ENCODE measurements at places on chromosomes 6 and 20. TPM values are rescaled to one million over a fixed set of nuclear protein-coding genes. Genes with fewer than 3 reads are reported as not detected.

DNA sequence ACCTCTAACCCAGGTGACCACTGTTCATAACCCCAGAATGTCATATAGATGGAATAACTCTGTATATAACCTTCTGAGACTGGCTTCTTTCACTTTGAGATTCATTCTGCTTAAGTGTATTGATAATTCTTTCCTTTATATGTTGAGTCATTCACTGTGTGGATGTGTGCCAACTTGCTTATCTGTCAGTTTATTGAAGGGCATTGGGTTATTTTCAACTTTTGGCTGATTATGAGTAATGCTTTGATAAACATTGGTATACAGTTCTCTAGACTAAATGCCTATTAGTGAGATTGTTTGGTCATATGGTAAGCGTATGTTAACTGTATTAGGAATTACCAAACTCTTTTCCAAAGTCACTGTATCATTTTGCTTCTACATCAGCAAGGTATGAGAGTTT lies 453.4 kb upstream of the SPTLC3 start:
- DNase-seq = no peak

DNA sequence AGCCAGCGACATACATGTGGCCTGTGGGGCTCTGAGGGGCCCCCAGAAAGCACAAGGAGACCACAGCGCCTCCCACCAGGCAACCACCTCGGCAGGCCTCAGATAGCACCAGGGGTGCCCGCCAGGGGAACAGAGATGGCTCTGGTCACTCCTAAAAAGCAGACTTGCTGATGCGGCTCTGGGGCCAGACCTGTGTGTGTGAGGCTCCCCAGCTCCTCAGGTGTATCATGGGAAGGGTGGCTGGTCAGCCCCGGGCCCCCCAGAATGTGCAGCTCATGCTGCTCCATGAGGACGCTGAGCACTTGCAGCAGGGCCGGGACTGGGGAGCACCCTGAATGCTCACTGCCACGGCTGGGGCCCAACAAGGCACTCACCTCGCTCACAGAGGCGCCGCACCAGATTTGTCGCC lies 60.2 kb downstream of the PYGB start:
- no peak for DNase-seq

- no peak for DNase-seq
Measured at GRCh38 chr6:154783229-154783628, 50.0 kb downstream of the SCAF8 start.

DNA sequence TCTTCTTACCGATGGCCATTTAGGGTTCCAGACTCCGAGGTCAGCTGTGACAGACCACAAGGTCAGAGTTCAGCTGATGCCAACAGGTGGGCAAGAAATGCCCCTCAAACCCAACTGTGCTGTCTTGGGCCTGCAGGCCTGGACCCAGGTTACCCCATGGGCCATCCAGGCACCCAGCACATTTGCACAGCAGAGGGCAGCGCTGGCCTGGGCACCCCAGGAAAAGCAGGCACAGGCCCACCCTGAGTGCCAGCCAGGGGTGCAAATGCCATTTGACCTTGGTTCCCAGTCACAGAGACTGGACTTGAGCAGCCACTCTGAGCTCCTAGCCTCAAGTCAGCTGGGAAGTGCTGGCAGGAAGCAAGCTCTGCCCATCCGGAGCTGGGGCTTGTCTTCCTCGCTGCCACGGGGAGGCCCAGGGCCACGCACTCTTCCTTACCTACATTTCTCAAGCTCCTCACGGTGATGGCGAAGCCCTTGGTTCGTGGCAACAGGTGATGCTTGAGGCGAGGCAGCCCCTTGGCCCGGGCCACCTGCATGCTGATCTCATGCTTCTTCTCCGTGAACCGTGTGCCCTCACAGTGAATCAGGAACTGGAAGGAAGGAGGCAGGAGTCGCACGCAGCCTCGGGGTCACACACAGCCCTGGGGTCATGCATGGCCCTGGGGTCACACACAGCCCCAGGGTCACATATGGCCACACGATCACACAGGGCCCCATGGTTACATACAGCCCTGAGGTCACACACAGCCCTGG lies 120.8 kb downstream of the AGPAT4 start:
- peak; percentile 69 for DNase-seq

DNA sequence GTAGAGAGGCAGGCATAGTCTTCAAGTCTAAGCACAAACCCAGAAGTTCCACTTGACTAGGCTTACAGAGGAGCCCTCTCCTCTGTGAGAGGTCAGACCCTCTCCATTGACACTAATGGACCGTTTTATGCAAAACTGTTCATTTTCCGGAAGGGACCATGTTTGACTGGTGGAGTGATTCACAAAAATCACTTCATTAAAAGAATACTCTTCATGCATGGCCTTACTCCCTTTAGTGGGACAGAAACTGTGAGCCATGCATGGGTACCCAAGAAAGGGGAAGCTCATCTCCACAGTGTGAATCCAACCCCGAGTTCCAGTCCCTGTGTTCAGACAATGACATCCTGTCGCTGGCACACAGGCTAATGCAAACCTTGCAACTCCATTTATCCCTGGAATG lies 63.2 kb downstream of the OLIG3 start:
- no peak for DNase-seq

GRCh38 chr6:20608356-20608755 lies 74.1 kb downstream of the CDKAL1 start:
- no peak for DNase-seq

DNA sequence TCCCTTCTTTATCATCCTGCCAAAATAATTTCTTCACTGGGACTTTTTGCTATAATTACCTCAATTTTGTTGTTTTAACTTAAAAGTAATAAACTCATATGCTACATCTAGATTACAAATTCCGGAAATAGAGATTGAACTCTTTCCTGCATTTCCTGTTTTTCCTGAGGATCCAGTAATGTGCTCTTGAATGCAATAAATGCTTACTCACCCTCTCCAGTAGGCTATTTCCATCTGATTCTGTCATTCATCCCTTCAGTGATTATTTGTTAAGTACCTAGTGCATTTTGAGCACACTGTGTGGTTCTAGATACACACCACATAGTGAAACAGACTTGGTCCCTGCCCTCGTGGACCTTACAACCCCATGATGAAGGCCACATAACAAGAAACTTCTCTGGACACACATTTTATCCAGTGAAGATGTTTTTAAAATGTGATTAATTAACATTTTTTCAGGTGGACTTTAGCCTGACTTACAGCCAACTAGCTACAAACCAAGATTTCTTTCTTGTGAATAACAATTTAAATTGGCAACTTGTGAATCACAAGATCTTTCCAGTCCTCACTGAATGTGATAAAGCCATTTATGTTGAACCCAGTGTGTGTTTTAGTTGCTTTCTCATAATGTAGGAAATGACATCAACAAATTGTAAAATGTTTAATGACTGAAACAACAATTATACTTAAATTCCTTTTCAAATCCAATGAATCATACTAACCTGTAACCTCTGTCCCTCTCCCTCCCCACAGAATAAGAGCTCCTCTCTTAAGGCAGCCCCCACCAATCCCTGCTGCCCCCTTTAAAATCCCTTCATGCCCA lies 272.3 kb downstream of the KHDC1L start:
- no peak for DNase-seq

IL17A gene
- total RNA-seq = not detected

IP6K3 gene
- total RNA-seq = not detected

PEX7 gene
- 4.3 TPM for total RNA-seq

EPHA7 gene
- total RNA-seq = not detected

USP49 gene
- 6.3 TPM for total RNA-seq

SOX18 gene
- total RNA-seq = 0.84 TPM

PRICKLE4 gene
- not detected for total RNA-seq
